ENCODE measurements at places on chromosomes 6 and 20. TPM values are rescaled to one million over a fixed set of nuclear protein-coding genes. Genes with fewer than 3 reads are reported as not detected.

The TP53TG5 gene
- not detected for total RNA-seq

GRCh38 chr20:21103582-21104465 lies 2.3 kb downstream of the LINC00237 start:
- DNase-seq: no peak
- no peaks in the 10 kb centered on the region for H3K36me3 ChIP-seq
- H3K27ac ChIP-seq: no peak overlapping the region
- no peaks in the 10 kb centered on the region for H3K27me3 ChIP-seq

The FAM83C gene
- total RNA-seq: 0.10 TPM

The COL9A3 gene
- 2.0 TPM for total RNA-seq

The RBCK1 gene
- 26.1 TPM for total RNA-seq

GRCh38 chr6:127058027-127058426 lies 60.4 kb upstream of the RSPO3 start:
- no peak overlapping the region for H3K4me3 ChIP-seq
- H3K36me3 ChIP-seq: no peaks in the 10 kb centered on the region

GRCh38 chr6:118207947-118208346 lies 300.9 kb downstream of the SLC35F1 start:
- no peaks in the 10 kb centered on the region for H3K4me1 ChIP-seq
- no peak overlapping the region for H3K27ac ChIP-seq
- no peaks in the 10 kb centered on the region for H3K27me3 ChIP-seq
- H3K36me3 ChIP-seq: no peaks in the 10 kb centered on the region

Data from SJCRH30 (cell line).